Heart right ventricle (tissue), 16 donors: ENCODE measurements at places on chromosomes 1 and 21. TPM values are rescaled to one million over a fixed set of nuclear protein-coding genes. Genes with fewer than 3 reads are reported as not detected.
A peak's percentile ranks its signal among the peaks of the same experiment; 100 is the strongest.

GRCh38 chr1:90580176-90580575 lies 136.9 kb downstream of the BARHL2 start:
- H3K4me1 ChIP-seq: no peaks in the 10 kb centered on the region
- H3K27ac ChIP-seq: no peak overlapping the region
- no peak overlapping the region for H3K4me3 ChIP-seq
- no peak for DNase-seq

- no peak for DNase-seq
- peaks cover 9% of the 10 kb centered on the region for H3K4me1 ChIP-seq
- no peaks in the 10 kb centered on the region for H3K27me3 ChIP-seq
- H3K36me3 ChIP-seq: no peaks in the 10 kb centered on the region
Measured at GRCh38 chr1:27614625-27615344, 10.8 kb upstream of the AHDC1 start.

DNA sequence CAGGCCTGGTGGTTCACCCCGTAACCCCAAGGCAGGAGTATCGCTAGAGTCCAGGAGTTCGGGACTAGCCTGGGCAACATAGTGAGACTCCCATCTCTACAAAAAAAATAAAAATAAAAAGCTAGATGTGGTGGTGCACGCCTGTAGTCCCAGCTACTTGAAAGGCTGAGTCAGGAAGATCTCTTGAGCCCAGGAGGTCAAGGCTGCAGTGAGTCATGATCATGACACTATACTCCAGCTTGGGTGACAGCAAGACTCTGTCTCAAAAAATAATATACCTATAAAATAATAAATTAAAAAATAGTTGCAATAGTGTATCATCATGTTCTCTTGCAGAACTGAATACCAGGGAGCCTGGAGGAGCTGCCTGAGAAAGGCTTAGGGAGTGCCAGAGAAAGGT lies 19.9 kb upstream of the TMEM39B start:
- no peaks in the 10 kb centered on the region for H3K27me3 ChIP-seq
- no peak overlapping the region for H3K27ac ChIP-seq
- no peak for DNase-seq
- no peaks in the 10 kb centered on the region for H3K4me1 ChIP-seq
- no peaks in the 10 kb centered on the region for H3K36me3 ChIP-seq

DNA sequence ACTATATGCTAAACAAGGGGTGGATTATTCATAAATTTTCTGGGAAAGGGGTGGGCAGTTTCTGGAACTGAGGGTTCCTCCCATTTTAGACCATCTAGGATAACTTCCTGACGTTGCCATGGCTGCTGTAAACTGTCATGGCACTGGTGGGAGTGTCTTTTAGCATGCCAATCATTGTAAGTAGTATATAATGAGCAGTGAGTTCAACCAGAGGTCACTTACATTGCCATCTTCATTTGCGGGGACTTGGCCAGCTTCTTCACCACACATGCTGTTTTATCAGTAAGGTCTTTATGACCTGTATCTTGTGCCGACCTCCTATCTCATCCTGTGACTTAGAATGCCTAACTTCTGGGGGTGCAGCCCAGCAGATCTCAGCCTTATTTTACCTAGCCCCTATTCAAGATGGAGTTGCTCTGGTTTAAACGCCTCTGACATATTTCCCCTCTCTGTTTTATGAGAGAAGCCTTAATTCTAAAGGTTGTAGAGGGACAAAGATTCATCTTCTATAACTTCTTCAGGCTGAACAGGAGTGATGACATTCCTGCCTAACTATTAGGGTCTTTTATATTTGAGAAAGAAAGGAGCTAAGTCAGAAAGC lies 60.4 kb downstream of the DIP2A start:
- peaks cover 29% of the 10 kb centered on the region for H3K4me1 ChIP-seq
- H3K27ac ChIP-seq: no peak overlapping the region
- H3K36me3 ChIP-seq: no peaks in the 10 kb centered on the region
- DNase-seq: no peak

DNA sequence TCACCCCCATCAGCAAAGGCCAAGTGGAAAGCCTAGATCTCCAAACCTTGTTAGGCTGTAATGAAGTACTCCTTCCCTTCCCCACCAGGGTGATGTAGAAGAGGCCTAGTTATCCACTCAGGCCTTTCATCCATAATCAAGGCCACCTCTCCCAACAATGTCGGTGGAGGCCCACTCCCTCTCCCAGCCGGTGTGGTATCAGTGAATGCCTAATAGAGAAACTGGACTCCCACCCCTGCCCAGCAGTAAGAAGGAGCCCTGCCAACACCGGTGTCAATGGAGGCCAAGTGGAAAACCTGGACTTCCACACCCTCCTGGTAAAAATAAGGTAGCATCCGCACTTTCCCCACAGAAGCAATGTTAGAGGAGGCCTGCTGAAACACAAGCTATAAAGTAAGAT lies 23.9 kb downstream of the NDUFS5 start:
- H3K4me1 ChIP-seq: peaks cover 18% of the 10 kb centered on the region
- no peak for DNase-seq
- H3K4me3 ChIP-seq: no peak overlapping the region
- no peak overlapping the region for H3K27ac ChIP-seq
- H3K36me3 ChIP-seq: peaks cover 16% of the 10 kb centered on the region
- no peaks in the 10 kb centered on the region for H3K27me3 ChIP-seq

- H3K27me3 ChIP-seq: no peaks in the 10 kb centered on the region
- H3K27ac ChIP-seq: peak overlapping the region; percentile 49
- peaks cover 63% of the 10 kb centered on the region for H3K36me3 ChIP-seq
- no peak overlapping the region for H3K4me3 ChIP-seq
Measured at GRCh38 chr1:108152782-108153222, 47.3 kb downstream of the SLC25A24 start.

GRCh38 chr1:157152510-157152909 lies 14.3 kb upstream of the ETV3 start:
- no peak overlapping the region for H3K4me3 ChIP-seq
- no peak overlapping the region for H3K27ac ChIP-seq
- no peaks in the 10 kb centered on the region for H3K36me3 ChIP-seq
- no peak for DNase-seq

DNA sequence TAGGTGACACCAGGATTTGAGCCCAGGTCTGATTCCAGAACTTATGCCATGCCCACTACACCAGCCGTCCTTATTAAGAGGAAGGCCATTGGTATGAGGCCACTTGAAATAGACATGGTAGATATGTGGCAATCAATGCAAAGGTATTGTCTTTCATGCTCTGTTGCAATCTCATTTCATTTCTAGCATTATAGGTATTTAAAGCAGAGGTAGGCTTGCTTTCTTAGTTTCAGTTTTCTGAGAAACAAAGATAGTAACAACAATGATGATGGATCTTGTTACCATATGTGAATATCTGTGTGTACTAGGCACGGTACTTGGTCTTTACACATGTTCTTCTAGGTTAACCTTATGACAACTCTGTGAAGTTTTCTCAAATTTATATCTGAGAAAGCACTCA lies 113.1 kb downstream of the FGGY start:
- H3K36me3 ChIP-seq: no peaks in the 10 kb centered on the region
- H3K27ac ChIP-seq: no peak overlapping the region
- H3K4me1 ChIP-seq: peaks cover 14% of the 10 kb centered on the region
- no peaks in the 10 kb centered on the region for H3K27me3 ChIP-seq

CFAP141 gene
- total RNA-seq: not detected

SPOCD1 gene
- not detected for total RNA-seq

GCSAML gene
- not detected for total RNA-seq

SMIM11 gene
- total RNA-seq: 8.2 TPM

PLCH2 gene
- 0.06 TPM for total RNA-seq
